Spleen (tissue), 13 donors: ENCODE measurements at places on chromosomes 3 and 15.

- no peaks in the 10 kb centered on the region for H3K27me3 ChIP-seq
- peak; percentile 63 for DNase-seq
- no peaks in the 10 kb centered on the region for H3K4me1 ChIP-seq
- no peak overlapping the region for H3K4me3 ChIP-seq
- H3K27ac ChIP-seq: no peak overlapping the region
- H3K36me3 ChIP-seq: no peaks in the 10 kb centered on the region
These were observed 6.6 kb upstream of the RAF1 start for GRCh38 chr3:12670365-12671119.

- no peaks in the 10 kb centered on the region for H3K4me1 ChIP-seq
- H3K4me3 ChIP-seq: no peak overlapping the region
- DNase-seq: no peak
These were observed 1039.2 kb downstream of the ROBO1 start for GRCh38 chr3:78728406-78729145.

GRCh38 chr15:42206406-42206805 is 1.7 kb downstream of the VPS39 start:
- peaks cover 42% of the 10 kb centered on the region for H3K36me3 ChIP-seq
- no peak overlapping the region for H3K27ac ChIP-seq
- no peak overlapping the region for H3K4me3 ChIP-seq
- no peaks in the 10 kb centered on the region for H3K27me3 ChIP-seq
- DNase-seq: no peak

GRCh38 chr3:9883706-9884554 is 3.9 kb upstream of the CIDEC start:
- no peaks in the 10 kb centered on the region for H3K27me3 ChIP-seq
- H3K27ac ChIP-seq: no peak overlapping the region
- H3K4me1 ChIP-seq: no peaks in the 10 kb centered on the region
- H3K4me3 ChIP-seq: no peak overlapping the region

DNA sequence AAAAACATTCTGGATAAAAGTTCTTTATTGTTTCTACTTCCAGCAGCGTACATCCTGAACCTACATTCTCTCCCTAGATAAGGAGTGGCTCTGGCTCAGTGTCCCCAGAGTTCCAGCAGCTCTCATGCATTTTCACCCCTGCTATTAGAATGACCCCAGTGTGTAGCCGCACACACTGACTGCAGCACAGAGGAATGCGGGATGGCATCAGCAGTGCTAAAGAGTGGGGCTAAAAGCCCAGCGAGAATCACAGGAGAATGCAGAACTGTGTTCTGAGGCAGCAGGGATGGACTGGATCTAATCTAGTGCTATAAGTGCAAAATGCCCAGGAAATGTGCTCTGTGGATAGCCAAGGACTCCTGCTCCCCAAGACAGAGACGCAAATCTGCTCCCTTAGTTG is 66.4 kb upstream of the TJP1 start:
- H3K27ac ChIP-seq: no peak overlapping the region
- no peak for DNase-seq
- H3K4me1 ChIP-seq: no peaks in the 10 kb centered on the region
- no peaks in the 10 kb centered on the region for H3K36me3 ChIP-seq
- no peak overlapping the region for H3K4me3 ChIP-seq
